ENCODE measurements at places on chromosomes 13 and 19. TPM values are rescaled to one million over a fixed set of nuclear protein-coding genes. Genes with fewer than 3 reads are reported as not detected.

CD70 gene
- total RNA-seq = 0.29 TPM

IZUMO2 gene
- not detected for total RNA-seq

KIR3DL1 gene
- total RNA-seq = not detected

PSG6 gene
- not detected for total RNA-seq

SULT2A1 gene
- total RNA-seq = 0.41 TPM

CYP2A6 gene
- not detected for total RNA-seq

TPRX2 gene
- total RNA-seq = not detected

SH2D3A gene
- 11.9 TPM for total RNA-seq

Measured in metanephros (tissue), 2 donors.